NCI-H446 treated with DMSO at 0.1 percent for 48 hours (cell line): ENCODE measurements at places on chromosomes 7 and 10.

DNA sequence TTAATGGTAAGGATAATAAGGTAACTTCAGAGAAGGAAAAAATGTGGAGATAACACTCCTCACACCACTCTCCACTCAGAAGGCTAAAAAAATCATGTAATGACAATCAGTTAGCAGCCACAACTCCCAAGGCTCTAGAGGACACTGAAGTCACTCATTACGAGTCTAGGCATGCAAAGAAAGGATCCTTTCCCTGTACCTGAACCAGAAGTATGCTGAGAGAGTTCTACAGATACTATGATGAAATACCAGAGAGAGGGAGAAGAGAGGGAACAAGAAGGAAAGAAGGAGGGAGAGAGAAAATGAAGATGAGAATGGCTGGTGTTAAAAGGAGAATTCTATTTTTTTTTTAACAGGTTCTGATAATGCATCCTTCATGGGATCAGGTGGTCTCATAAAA is 224.3 kb upstream of the PLXNA4 start:
- DNase-seq: no peak

GRCh38 chr7:1030444-1031070 is 13.8 kb upstream of the GPR146 start:
- no peak for DNase-seq

GRCh38 chr10:93938140-93938539 is 44.4 kb downstream of the SLC35G1 start:
- DNase-seq: no peak

DNA sequence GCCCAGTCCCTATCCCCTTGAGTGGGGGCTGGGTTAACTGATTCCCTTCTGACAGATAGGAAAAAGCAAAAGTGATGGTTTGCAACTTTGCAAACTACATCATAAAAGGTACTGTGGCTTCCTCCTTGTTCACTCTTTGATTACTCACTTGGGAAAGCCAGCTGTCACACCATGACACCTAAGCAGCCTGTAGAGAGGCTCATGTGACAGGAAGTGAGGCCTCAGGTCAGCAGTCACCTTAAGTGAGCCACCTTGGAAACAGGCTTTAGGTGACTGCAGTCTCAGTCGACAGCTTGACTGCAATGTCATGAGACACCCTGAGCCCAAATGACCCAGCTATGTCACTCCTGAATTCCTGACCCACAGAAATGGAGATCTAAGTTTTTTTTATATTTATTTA is 4.3 kb upstream of the CHCHD2 start:
- no peak for DNase-seq

- DNase-seq: no peak
Observed at GRCh38 chr10:88221010-88221973, 357.9 kb downstream of the PTEN start.
